ENCODE measurements at places on chromosomes 1 and 21.

DNA sequence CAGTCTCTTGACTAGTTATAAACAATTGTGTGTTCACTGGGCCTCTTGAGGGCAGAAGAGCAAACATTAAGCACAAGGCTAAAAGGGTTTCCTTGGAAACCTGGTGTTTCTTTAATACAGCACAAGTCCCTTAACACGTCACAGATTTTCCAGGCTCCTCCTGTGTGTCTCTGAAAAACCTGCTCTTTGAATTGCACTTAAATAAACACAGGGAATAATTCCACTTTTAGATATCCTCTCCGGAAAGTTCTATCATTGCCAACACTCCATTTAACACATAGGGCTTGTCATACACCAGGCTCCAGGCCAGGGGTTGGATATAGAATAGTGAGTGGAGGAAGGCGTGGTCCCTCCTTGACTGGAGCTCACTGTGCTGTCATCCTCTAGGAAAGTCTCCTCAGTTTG is 442.6 kb downstream of the DSCAM start:
- DNase-seq: no peak

GRCh38 chr21:43797925-43798715 is 8.7 kb downstream of the RRP1 start:
- no peak for DNase-seq

DNA sequence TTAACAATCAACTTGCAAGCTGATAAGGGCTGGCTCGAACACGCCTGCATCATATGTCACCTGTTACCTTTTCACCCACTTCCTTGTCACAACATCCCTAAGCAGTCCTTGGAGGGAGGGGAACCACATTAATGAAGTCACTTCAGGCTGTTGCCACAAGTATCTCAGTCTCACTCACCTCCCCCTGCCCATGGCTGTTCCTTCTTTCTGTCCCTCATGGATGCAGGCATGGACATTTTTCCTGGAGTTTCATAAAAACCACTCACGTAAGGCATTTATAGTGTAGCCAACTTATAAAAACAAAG is 76.8 kb upstream of the ANGPTL1 start:
- no peak for DNase-seq

- DNase-seq: no peak
Observed at GRCh38 chr1:19067912-19068638, 111.6 kb upstream of the IFFO2 start.

GRCh38 chr1:56825436-56825835 is 6.2 kb upstream of the FYB2 start:
- DNase-seq: no peak

DNA sequence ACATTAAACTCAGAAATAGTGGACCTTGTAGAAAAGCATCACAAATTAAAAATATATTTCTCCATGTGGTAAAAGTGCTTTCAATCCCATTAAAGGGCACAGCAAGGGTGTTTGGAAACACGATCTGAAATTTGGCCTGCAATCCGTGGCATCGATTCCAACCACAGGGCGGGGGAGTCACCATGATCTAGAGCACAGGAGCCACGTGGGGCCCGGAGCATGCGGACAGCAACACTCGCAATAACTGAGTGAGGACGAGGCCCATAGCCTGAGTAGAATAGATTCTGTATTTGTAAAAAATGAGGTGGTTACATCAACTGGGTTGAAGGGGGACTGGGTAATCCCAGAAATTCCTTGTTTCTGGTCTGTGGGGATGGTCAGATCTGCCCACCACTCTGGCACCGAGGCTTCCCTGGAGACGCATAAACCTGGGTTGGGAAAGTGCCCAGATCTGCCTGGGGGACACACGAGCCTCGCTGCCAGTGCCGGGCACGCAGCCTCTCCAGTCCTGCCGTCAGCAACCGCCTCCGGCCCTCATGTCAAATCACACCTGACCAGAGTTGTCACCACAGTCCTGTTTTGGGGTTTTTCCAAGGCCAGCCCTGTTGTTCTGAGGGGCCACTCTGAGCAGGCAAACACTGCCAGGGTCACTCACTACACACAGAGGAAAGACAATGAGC is 104.3 kb downstream of the PGBD5 start:
- DNase-seq: no peak
